ENCODE measurements at places on chromosomes 11 and 22.
A peak's percentile ranks its signal among the peaks of the same experiment; 100 is the strongest.

DNA sequence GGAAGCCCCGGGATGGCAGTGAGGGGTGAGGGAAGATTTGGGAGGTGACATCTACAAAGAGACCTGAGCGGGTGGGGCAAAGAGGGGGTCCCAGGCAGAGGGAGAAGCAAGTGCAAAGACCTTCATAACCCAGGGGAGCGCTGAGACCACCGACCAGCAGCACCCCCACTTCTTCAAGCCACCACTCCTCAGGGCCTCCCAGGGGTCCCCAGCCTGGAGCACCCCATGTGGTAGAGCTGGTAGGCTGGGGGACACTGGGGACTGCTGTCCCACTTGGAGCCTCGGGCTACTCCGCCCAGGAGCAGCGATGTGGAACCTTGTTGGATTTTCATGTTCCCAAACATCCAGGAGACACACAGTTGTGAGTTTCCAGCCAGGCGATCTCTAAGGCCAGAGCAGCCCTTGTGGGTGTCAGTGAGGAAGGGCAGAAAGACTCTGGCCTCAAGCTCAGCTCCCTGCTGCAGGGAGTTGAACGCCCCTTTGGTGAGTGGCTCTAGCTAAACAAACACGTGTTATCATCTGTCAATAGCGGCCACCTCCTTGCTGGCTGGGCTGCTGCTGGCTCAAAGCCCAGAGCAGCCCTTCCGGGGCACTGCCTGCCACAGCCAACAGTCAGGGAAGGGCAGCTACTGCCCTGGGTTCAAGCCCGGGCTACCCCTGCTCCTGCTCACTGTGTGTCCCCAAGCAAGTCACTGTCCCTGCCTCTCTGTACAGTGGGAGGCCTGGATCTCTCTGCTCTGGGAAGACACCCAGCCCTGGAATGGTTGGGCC is 25.7 kb upstream of the CHKA start:
- peak; percentile 61 for DNase-seq

DNA sequence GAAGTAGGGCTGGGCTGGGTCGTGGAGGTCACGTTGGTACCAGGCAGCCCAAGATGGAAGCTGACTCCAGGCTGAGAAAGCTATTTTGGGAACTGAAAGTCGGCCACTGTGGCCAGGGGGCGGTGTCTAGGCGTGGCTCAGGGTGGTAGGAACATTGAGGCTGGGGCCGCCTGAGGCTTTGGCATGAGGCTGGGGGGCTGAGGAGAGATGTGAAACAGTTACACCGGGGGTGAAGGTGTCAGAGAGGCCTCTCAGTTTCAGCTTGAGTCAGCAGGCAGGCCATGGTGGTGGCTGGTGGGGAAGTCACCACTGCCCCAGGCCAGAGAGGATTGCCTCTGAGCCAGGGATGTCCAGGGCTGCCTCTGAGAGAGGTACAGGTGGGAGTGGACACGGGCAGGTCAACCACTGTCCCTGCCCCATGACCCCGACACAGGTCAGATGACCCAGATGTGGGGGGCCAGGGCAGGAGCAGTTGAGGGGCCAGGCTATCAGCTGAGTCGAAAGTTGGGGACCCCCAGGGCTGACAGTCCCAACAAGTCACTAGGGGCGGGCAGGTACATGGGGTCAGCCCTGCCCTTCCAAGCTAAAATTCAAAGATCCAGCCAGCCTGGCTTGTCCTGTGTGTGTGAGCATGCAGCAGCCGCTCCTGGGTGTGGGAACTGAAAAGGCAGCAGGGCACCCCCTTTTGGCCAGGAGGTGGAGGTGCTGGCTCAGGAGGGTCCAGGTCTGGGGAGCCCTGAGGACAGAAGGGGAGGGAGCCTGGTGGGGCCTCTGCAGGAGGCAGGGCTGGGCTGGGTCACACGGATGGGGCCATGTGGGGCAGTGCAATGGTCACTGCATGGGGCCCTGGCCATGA is 7.2 kb downstream of the KCNK7 start:
- DNase-seq = peak; percentile 62

GRCh38 chr11:115625502-115625901 is 121.3 kb upstream of the CADM1 start:
- no peak for DNase-seq

DNA sequence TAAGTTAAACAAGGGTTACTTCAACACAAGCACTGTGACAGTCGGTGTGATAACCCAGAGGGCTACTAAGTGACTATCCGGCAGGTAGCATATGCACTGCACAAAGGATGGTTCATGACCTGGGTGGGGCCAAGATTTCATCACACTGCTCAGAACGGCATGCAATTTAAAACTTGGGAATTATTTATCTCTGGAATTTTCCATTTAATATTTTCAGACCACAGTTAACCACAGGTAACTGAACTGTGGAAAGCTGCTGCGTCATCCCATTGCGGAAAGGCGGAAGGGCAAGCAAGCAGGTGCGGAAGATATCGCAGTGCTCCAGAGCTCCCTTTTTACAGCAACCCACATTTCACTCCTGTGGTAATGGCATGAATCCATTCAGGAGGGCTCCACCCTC is 540.8 kb downstream of the INSC start:
- no peak for DNase-seq

DNA sequence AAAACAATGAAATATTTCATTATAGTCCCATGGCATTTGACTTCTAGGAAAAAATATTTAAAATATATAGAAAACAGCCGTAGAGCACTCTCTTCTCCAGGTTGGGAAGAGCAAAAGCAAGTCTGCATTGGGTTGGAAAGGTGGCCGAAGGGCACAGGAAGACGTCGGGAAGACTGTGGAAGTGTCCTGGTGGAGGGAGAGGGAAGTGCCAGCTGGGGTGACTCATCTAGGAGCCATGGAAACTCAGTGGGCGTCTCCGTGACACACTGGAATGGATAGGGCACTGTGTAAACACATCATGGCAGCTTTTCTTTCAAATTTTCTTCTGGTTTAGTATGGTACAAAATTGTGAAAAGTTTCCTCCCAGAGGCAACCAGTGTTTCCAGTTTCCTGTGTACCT is 12.7 kb downstream of the GTPBP1 start:
- DNase-seq = peak; percentile 82

- no peak for DNase-seq
Observed at GRCh38 chr11:69559181-69559580, 77.7 kb downstream of the LINC01488 start.

GRCh38 chr22:29156507-29156906 is 49.2 kb upstream of the EMID1 start:
- DNase-seq = no peak
